ENCODE measurements at places on chromosomes 4 and X.
A peak's percentile ranks its signal among the peaks of the same experiment; 100 is the strongest.

GRCh38 chr4:118390121-118390520, 37.3 kb upstream of the PRSS12 start:
- no peak for DNase-seq

DNA sequence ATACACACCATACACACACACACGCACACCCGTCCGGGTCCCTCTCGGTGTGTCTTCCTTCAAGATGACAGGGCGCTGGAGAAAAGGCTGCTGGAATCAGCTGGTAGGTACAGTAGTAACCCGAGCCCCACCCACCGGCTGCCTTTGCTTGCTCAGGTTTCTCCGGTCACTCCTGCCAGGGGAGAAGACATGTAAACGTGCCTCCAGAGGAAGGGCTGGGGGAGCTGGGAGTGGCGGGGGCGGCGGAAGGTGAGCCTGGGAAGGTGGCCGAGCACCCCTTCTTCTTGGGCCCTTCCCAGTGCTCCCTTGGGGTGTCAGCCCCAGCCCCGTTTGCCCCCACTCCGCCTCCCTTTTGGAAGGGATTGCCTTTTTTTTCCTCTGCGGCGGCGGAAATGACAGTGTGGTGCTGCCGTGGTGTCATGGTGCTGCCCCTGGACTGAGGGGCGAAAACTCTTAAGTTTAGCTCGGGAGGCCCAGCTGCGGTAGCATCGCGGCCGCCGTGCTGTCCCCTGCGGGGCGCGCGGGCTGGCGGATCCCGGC, at the start of gene MID2:
Gene MID2 (plus strand): TSS at position 169 of the 540 bp plus-strand sequence. CDS start 561 bp downstream, outside the sequence.
- DNase-seq: peak; percentile 80

- DNase-seq: no peak
Observed at GRCh38 chr4:117357437-117357836, 272.1 kb upstream of the TRAM1L1 start.

- DNase-seq: no peak
Observed at GRCh38 chrX:19879735-19880378, 7.5 kb downstream of the SH3KBP1 start.

DNA sequence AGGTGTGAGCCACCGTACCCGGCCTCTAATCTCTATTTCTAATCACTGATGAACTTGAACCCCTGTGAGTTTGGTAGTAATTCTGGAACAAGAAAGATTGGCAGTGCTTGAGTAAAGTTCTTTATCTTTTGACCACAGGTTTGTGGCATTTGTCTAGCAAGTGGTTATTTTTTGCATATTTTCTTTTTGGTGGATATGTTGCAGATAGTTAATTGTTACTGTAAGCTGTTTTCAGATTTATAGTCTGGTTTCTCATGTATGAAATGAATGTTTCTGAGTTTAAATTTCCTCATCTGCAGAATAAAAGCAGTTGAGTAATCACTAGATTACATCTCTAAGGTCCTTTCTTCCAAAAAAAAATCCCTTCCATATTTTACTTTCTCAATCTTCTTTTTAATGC, 105.2 kb downstream of the GASK1B start:
- no peak for DNase-seq

DNA sequence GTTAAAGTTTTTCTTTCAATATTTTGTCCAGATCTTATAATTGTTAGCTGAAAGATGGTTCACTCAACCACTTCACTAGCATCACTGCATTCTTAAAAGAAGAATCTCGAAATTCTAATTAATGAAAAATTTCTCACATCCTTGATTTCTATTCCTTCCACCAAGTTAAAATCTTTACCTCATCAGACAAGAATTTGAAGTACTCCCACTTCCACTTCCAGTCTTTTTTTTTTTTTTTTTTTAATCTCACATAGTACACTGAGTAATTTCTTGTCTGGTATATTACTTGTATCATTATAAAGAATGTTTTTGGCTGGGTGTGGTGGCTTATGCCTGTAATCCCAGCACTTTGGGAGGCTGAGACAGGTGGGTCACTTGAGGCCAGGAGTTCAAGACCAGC, 73.2 kb downstream of the FBXW7 start:
- no peak for DNase-seq

DNA sequence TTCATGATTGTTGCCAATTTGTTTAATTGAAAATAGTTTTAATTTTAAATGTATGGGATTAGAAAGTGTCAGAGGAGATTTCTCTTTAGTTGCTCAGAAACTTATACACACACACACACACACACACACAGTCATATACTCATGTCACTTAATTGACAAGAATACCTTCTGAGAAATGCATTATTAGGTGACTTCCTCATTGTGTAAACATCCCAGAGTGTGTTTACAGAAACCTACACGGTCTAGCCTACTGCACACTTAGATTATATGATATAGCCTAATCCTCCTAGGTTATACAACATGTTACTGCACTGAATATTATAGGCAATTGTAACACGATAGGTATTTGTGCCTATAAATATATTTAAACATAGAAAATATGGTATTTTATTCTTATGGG, 1327.4 kb downstream of the FSTL5 start:
- DNase-seq: no peak

- DNase-seq: peak; percentile 31
Observed at GRCh38 chrX:11341274-11342201, 48.3 kb downstream of the AMELX start.

DNA sequence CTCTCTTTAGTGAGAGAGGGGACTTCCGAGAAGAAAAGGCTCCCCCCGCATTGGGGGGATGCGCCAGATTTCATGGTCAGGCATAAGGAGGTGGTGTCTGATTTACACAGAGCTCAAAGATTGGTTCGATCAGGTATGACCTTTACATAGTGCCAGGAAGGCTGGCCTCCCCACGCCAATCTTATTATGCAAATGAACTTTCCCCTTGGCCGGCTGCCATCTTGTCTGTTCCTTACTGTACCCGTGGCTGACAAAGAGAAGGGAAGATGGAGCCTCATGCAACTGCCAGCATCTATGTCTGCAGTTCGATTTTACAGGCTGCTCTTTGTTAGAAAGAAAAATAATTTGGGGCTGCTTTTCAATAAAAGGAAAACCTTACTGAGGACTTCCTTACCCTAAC, 197.2 kb downstream of the GPM6A start:
- DNase-seq: no peak

DNA sequence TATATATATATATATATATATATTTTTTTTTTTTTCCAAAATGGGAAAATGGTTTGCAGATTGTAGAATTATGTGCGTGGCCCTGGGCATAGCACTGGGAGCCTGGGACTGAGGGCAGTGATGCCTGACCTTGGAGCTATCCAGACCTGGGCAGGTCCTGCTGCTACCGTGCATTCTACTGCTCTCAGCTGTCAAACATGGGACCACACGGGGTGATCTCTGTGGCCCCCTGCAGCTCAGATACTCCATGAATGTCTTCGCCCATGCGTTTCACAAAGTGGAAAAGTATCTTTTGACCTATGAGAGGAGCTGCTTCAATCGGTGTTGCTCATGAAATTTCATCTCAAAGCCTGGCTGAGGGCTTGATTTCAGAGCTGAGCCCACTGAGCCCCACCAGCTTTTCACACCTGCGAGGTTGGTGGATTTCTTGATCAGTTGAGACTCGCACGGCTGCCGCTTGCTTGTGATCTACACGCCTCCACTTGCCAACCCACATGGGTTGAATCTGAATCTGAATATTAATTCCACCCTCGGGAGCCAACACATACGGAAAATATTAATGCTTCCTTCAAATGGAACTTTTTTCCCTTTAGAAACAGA, 35.7 kb downstream of the ING2 start:
- DNase-seq: peak; percentile 19

DNA sequence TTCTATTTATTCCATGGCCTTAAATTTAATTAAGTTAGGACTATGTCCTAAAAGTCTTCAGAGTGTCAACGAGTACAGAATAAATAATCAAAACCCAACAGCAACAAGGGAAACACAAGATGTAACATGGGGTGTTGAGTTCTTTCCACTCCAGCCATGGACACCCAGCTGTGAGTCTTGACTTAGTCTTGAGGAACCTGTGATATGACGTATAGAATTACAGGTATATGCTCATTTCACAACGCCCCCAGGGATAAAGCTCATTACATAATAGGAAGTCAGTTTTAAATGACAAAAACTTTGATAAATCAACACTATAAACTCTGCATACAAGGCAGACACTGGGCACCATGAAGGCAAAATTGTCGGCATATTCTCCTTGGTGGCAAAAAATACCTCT, 200.0 kb upstream of the CASK start:
- no peak for DNase-seq

DNA sequence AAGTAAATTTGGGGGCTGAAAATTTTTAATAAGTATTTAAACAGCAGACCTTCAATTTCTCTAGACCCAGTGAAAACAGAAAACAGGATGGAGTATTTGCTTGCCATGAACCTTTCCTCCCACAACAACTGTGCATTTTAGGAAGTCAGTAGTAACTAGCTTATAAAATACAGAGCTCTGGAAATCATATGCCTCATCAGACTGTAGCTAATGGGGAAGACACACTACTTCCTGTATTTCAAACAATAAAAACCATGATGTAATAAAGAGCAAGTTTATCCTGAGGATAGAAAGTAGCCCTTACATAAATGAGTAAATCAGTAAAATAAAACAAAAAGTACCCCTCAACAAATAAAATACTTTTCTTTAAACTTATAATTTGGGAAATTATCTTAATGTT, 280.1 kb upstream of the ZFP42 start:
- no peak for DNase-seq

DNA sequence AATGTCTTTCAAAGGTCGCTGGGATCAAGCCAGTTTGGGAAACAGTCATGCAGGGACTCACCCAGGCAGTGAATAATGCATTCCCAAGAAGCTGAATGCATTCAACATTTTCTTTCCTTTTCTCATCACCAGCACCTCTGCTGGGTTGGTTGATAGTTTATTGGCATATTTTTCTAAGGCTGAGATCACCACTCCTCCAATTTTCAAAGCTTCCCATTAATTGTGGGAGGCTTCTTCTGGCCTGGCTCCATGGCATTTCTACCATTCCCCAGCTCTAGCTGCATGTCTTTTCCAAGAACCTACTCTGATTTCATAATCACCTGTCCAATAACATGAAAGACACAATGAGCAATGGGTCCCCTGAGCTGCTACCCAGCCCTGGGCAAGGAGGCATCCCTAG, 35.8 kb downstream of the CHRDL1 start:
- no peak for DNase-seq

DNA sequence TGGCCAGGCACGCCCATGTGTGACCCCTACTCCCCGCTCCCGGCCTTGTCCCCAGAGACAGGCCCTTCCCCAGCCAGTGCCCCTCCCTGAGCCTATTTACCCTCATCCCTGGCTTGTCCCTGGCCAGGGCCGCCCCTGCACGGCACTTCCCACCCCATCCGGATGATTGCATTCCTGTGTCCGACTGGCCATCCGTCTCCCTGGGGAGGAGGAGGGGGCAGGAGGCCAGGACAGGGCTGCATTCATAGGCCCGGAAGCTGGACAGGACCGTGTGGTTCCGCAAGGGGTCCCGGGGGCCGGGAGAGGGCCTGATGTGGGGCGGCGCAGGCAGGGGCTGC, 22.8 kb downstream of the CTBP1 start:
- DNase-seq: peak; percentile 95

DNA sequence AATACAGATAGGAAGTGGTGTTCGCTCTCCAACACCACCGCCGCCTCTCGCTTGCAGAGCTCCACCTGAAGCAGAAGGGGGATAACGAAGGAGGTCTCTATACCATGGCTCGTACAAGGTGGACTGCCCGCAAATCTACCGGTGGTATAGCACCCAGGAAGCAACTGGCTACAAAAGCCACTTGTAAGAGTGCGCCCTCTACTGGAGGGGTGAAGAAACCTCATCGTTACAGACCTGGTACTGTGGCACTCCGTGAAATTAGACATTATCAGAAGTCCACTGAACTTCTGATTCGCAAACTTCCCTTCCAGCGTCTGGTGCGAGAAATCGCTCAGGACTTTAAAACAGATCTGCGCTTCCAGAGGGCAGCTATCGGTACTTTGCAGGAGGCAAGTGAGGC, 5.2 kb upstream of the BMP15 start:
- DNase-seq: no peak

DNA sequence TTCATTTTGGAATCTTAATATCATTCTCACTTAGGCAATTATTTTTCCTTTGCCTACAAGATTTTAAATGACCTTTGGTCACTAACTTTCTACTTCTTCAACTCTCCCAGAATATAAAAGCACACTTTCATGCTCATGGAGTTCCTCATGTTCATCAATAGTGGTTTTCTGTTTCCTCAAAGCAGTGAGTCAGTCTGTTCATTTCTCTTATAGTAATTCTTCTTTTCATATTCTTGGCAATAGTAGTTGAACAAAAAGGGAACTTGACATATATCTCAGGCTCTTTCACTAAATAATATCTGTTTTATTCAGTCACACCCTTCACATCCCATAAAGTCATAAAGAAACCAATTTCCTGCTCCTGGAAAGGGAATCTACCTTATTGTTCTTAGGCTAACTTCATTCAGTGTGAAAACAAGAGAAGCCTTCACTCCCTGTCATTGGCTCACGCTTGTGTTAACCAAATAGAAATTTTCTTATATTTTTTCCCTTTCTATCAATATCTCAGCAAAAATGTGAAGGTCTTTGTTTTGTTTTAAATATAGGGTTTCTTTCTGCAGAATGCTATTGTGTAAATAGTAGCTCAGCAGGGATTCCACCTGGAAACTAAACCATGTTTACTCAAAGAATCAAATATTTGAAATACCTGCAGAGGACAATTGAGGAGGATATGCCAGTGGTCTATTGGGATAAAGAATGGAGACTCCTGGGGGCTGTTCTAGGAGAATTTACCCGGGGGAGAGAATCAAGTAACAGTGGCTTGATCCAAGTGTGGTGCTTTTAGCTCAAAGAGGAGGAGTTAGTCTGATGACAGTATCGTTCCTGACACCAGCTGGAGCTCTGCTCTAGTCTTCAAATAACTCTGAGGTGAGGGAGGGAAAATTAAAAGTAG, 13.4 kb upstream of the TNIP3 start:
- no peak for DNase-seq

- peak; percentile 60 for DNase-seq
Observed at GRCh38 chr4:73019462-73020047, 50.0 kb downstream of the COX18 start.

DNA sequence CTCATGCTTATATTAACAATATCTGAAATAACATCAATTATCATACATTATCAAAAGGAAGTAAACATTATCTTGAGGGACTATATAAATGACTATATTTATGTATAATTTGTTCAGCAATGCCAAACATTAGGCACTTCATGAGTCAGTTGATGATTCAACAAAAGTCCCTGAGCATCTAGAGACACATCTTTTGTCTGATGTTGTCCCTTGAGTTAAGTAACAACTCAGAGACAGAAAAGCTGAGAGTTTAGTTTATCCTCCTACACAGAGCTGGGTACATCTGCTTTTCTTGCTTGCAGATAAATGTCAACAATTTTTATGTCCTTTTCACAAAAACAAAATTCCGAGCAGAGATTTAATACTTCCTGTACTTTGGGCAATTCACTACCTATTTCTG, 311.1 kb downstream of the INPP4B start:
- DNase-seq: no peak

DNA sequence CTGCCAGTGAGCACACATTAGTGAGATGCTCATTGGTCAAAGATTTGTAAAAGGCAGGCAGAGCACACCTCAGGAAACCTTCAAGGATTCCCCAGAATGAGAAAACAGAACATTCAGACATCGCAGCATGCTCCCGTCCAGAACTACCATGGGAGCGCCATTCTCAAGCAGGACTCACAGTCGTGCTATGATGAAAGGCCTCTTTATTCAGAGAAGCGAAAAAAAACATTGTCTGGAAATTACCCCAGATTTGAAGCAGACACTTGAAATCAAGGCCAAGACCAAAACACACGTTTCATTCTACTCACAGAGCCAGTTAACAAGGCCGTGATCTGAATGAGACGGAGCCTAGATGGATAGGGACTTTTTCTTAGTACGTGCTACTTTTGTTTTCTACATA, 961.8 kb upstream of the TENM3 start:
- DNase-seq: no peak

GRCh38 chr4:71186257-71186565, 152.6 kb upstream of the SLC4A4 start:
- no peak for DNase-seq
